ENCODE measurements at places on chromosomes 7 and 10.

GRCh38 chr10:12419262-12419847, 70.0 kb downstream of the CAMK1D start:
- DNase-seq, result no peak

GRCh38 chr7:20301311-20301939, 29.3 kb upstream of the ITGB8 start:
- DNase-seq, result no peak

- DNase-seq, result no peak
Measured at GRCh38 chr10:122198631-122199030, 72.5 kb upstream of the BTBD16 start.

GRCh38 chr7:112267944-112268691, 61.6 kb downstream of the ZNF277 start:
- no peak for DNase-seq

- no peak for DNase-seq
Measured at GRCh38 chr10:76278811-76279460, 847.5 kb downstream of the LRMDA start.

All from eye (tissue), 1 donor.